ENCODE measurements at places on chromosomes 12 and 14.

- no peak for DNase-seq
Measured at GRCh38 chr12:72677139-72677538, 405.0 kb downstream of the TRHDE start.

- DNase-seq, result no peak
Measured at GRCh38 chr12:49552014-49552413, 13.2 kb downstream of the KCNH3 start.

- peak; percentile 9 for DNase-seq
Measured at GRCh38 chr14:39426605-39427004, 5.6 kb downstream of the FBXO33 start.

DNA sequence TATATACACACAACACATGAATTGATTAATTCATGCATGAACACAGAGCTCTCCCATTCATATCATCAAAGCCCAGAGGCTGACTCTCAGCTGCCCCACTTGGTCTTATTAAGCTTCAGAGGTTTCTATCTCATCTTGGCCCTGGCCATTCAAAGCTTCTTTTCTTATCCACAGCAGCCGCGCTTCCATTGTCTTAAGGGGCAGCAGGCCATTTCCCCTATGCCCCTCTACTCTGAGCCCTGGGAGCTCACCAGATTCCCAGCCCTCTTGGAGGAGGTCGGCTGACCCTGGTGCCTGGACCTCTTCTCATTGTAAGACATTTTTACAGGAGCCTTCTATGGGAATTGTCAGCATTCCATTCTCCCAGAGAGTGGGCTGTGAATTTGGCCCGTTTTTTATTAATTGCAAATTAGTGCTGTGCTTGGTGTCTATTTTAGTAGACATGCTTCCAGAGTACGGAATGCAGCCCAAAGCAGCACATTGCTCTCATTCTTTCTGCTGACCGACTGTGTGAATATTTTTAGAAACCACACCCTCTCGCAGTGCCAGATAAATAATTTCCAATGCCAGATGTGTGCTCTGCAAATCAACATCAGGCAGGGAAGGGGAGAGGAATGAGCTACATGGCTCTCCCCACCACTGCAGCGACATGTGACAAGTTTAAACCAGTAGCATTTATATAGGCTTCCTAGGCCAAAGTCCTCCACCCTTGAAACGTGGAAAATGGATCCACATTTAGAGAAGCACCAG, 58.5 kb downstream of the NUAK1 start:
- peak; percentile 71 for DNase-seq

DNA sequence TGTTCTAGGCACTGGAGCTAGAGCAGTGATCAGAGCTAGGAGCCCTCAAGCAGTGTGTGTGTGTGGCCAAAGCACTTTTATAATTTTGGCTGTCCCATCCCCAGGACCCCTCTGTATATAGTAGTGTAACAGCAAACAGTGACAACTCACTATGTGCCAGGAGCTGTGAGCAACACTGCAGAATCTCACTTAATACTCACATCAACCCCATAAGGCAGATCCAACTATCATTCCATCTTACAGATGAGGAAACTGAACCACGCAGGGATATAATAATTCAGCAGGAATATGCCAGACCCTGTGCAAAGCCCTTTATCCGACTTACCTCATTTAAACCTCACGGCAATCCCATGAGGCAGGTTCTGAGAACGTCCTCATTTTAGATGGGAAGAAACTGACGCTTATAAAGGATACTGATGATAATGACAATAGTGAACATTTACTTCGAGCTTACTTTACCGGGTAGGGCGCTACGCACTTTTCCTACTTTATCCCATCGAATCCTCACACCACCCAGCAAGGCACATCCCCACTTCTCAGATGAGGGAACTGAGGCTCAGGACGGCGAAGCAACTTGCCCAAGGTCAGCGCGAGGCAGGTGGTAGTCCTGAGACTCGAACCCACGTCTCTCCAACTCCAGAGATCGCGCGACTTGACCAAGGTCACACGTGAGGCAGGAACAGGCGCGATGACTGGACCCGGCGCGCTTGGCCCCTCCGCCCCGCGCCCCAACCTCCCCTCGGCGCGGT, 687 bp downstream of the RAB35 start:
- DNase-seq, result no peak

DNA sequence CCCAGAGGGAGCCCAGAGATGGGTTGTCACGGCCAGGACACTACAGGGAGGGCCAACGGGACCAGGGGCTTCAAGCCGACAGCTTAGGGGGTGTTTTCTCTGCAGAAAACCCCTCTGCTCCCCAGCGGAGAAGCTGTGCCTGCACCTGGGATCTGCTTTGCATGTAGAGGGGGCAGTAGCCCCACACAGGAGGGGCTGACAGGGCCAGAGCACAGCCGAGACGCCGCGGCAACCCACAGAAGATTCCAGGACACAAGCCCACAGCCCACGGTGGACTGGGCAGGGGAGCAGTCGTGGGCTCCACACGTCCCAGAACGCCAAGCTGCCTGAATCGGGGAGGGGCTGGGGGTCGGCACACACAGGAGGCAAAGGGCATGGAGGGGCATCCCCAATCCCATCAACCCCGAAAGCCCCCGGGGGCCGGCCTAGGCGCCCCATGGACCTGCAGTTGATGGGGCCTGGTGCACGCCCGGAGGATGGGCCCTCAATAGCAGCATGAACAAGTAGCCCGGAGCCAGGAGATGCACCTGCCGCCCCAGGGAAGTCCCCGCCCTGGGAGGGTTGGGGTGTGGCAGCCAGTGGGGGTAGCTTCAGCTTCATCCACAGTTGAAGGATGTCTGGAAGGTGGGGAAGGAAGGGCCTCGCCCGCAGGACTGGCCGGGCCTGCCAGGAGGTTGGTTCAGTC, 30.5 kb upstream of the TMEM179 start:
- DNase-seq, result no peak

Measured in brain microvascular endothelial cell (primary cell).